ENCODE measurements at places on chromosomes 5 and 9.

DNA sequence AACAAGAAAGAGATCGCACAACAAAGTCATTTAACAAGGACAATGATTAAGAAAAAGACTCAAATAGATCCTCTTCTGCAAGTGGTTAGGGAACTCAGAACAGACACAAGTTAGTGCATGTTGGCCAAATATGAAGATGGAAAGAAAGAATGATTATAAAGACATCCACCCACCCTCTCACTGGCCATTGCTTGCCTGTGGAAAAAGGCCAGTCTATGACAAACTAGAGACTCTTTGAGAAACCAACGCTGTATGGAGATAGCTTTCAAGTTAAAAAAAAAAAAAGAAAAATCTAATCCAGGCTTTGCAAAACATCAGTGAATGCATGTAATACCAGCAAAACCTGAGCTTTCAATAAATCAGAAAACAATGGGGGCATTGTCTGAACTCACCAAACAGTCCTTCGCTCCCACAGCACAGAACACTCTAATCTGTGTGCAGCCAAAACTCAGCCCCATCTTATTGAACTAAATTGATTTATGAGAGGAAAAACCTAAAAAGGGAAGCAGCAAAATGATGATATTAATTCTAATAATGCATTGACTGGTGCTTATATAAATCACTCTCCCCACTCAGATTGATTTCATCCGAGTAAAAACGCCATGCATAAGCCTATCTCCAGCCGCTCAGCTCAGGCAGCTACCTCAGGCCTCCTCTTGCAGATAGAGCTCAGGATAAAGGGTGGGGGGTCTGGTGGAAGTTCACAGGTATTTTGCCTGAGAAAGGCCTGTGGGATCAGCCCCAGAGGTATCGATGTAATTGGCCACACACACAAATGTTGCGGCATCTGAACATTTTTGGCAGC, 547.1 kb downstream of the CCDC171 start:
- DNase-seq, result no peak

- no peak for DNase-seq
These were observed 349.8 kb upstream of the KLF4 start for GRCh38 chr9:107839371-107839770.

DNA sequence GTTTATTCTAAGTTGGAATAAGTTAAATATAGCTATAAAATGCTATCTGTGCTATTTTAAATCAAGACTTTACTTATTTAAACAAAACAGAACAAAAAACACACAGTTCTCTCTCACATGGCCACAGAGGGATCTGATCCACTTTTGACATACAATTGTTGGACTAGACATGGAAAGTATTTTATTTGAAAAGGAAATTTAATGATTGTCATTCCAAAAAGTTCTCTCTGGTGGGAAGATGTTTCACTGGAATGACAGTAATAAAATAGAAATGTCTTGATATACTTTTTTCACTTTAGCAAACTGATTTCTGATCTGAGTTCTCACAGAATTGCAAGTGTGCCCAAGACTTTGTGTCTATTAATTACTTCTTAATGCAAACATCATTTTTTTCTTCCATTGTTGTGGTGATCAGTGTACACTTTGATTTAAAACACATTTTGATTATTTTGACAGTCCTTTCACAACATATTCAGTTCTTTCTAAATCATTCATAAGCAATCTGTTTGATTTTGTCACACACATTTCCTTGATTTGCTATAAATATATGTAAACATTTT, 30.1 kb upstream of the MINAR2 start:
- DNase-seq, result no peak

GRCh38 chr5:170076211-170076610, 29.5 kb upstream of the FOXI1 start:
- DNase-seq, result no peak

GRCh38 chr9:97367729-97368128, 44.2 kb upstream of the TDRD7 start:
- no peak for DNase-seq

- no peak for DNase-seq
These were observed 64.6 kb downstream of the WNK2 start for GRCh38 chr9:93248386-93249040.

DNA sequence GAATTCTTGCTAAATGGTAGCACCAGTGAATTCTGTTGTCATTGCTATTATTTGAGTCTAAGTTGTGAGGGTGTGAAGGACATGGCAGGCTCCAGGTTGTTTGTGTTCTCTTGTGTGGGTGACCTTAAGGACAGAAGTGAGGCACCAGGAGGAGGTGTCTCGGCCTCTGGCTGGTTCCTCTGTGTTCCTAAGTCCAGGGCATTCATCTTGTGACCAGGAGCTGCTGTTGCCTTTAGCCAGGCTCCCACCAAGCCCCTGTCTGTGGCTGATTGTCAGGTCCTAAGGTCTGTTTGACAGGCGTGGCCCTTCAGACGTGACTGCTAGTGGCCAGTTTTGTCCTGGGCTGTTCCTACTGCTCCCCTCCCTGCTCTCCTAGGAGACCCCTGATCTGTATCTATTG, 89.4 kb downstream of the ANGPTL2 start:
- no peak for DNase-seq

GRCh38 chr5:126390051-126390450, 33.2 kb upstream of the GRAMD2B start:
- no peak for DNase-seq

DNA sequence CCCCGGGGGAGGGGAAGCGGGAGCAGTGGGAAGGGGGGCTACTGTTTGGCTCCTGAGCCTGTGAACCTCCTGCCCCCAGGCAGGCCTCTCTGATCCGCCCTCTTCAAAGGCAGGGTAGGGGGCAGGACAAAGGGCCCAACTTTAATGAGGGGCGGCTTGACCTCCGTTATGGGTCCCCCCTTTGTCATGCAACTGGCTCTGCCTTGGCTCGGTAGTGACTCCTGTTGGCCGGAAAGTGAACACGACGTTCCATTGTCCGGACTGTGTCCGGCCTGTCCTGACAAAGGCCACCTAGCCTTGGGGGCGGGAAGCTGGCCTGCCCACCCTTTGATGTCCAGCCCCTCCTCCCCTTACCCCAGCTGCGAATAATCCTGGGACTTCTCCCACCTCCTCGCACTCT, 1.3 kb downstream of the CDX1 start:
- DNase-seq, result no peak

DNA sequence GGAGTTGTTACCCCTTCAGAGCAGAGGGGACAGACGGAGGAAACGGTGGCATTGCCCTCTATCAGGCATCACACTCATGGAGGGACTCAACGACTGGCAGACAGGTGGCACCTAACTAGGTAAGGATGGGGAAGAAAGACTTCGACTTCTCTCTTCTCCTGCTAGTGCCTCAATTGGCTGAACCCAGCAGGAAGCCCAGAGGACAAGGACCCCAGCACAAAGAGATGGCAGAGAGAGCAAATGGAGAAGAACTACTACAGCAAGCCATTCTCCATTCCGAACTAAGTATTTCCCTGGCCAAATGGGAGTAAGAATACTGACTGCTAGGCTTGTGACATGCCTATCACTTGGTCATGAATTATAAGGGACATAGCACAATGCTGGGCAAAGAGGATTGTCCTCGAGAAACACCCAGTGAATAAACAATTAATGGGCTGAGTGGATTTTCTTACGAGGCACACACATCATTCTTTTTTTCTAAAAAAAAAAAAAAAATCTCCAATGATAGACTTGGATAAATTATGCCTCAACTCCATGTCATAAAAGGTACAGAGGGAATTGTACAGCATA, 35.3 kb upstream of the CPEB4 start:
- no peak for DNase-seq

- no peak for DNase-seq
These were observed 321.6 kb upstream of the ITGA1 start for GRCh38 chr5:52466113-52466512.

DNA sequence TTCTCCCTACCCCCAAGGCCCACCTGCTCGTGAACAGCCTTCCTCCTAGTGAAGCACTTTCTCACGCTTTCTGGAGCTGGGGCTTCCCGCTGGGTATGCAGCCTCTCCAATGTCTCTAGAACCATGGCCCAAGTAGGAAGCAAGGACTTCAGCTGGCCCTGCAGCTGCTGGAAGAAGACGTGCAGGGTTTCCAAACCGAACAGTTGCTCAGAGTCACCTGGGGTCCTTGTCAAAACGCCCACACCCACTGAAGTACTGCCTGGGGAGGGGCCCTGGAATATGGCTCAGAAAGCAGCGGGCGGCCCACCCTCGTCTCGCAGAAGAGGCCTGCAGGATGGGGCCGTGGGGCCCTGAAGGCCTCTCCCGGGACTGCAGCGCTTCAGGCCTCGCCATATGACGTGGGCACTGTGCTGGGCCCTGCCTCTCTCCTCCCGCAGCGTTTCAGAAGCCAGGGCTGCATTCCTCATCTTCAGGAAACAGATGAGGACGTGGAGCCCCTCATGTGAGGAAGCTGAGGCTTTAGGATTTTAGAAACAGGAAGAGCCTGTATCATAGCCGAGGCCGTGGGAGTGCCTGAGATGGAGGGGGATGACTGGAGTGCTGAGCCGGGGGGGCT, 116.0 kb upstream of the LMX1B start:
- DNase-seq, result no peak

DNA sequence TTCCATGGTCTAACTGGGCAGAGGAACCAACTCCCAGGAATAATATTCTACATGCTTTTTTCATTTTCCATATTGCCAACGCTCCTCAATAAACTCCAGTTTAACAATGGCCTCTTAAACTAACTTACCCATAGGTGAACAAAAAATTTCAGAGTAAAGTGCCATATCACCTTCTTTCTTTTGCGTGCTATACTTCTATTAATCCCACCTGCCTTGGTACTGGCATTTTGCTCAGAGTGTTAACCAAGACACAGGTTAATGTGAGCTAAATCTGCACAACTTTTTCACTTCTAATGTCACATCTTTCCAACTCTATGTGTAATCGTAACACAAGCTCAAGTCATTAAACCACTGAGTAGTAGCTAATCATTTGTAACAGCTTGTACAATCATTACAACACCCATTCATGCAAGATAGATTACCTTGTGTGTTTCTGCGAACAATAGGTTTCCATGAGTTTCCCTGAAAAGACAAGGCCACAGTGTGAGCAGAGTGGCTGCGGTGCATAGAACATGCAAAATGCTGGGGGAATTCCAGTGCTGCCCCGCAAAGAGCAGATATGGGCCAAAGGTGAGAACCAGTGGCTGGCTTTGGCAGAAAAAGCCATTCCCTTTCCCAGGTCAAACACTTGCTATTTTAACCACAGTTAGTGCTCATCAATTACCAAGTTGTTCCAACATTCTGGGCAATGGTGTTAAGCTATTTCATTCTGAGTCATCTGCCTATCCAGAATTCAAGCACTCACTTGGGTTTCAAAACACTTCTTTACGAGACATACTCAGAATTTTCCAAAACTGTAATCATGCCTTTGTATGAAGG, 42.8 kb downstream of the TIMD4 start:
- no peak for DNase-seq

GRCh38 chr9:122084026-122084675, 9.0 kb downstream of the TTLL11 start:
- no peak for DNase-seq

- no peak for DNase-seq
These were observed 127.1 kb downstream of the PRDM6 start for GRCh38 chr5:123215929-123216702.

- DNase-seq, result no peak
These were observed 130.2 kb downstream of the TLE1 start for GRCh38 chr9:81559197-81559596.

- no peak for DNase-seq
These were observed 177.0 kb downstream of the FGF18 start for GRCh38 chr5:171596391-171596878.

DNA sequence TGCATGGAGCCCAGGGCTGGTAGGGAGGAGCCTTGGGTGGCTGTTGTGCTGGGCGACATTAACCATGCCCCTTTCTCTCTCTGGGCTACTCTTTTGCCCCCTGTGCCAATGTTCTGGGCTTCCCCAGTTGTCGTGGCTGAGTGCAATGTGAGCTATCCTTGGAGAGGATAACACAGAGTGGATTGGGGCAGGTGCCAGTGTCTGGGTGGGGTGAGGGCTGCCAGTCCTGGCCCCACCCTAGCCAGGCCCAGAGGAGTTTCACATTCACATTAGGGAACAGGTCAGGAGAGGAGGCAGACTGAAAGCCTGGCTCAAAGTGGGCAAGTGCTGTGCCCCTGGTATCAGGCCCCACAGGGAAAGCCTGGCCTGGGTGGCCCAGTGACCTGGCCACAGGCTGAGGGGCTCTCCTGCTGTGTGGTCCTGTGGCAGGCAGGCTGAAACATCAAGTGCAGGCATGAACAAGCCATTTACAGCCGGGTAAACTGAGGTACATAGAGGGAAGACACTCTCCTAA, 7.5 kb upstream of the NDST1 start:
- no peak for DNase-seq

DNA sequence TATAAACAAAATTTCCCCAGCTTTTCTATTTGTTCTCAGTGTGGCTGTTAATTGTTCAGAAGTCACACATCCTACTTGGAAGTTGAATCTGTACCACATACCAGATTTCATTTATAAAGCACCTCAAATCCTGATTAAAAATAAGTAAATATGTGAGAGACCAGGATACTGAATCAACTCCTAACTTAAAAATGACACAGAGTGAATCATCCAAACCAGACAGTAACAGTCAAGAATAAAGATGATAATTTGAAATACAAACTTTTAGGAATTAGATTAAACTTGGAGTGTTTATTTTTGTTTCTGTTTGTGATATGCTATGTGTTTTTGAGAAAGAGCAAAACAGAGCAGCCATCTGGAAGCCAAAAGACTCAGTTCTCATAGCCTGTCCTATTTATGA, 633.2 kb upstream of the RORB start:
- DNase-seq, result no peak

DNA sequence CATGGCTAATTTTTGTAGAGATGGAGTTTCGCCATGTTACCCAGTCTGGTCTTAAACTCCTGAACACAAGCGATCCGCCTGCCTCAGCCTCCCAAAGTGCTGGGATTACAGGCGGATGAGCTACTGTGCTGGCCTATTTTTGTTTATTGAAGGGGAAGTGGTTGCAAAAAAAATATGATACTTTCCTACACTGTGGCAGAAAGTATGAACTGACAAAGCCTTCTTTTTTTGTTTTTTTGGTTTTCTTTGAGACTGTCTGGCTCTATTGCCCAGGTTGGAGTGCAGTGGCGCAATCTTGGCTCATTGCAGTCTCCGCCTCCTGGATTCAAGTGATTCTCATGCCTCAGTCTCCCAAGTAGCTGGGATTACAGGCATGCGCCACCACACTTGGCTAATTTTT, 50.9 kb downstream of the OSTF1 start:
- DNase-seq, result no peak

DNA sequence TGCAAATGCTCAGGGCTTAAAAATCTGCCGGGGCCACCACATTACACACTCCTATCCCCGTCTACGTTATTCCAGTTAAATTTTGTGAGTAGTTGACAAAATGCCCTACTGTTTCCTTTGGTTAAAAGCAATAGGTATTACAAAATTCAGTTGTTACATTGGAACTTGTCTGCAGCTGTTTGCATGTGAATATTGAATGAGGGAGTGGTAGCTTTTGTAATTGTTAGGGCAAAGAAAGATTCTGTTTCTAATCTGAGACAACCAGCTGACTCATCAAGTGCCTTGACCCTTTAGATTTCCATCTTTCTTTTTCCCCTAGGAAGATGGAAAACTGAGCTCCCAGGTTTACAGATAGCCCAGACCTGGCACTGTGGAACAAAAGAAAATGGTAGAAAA, 30.2 kb downstream of the MAML1 start:
- no peak for DNase-seq

Measured in effector CD4-positive, alpha-beta T cell (primary cell).